ENCODE measurements at places on chromosomes 6 and 20.
A peak's percentile ranks its signal among the peaks of the same experiment; 100 is the strongest.

GRCh38 chr6:37589198-37589597, 89.5 kb upstream of the CCDC167 start:
- DNase-seq: no peak

GRCh38 chr6:56732517-56732916, 89.8 kb upstream of the DST start:
- no peak for DNase-seq

GRCh38 chr20:16581241-16581640, 8.0 kb upstream of the KIF16B start:
- no peak for DNase-seq

DNA sequence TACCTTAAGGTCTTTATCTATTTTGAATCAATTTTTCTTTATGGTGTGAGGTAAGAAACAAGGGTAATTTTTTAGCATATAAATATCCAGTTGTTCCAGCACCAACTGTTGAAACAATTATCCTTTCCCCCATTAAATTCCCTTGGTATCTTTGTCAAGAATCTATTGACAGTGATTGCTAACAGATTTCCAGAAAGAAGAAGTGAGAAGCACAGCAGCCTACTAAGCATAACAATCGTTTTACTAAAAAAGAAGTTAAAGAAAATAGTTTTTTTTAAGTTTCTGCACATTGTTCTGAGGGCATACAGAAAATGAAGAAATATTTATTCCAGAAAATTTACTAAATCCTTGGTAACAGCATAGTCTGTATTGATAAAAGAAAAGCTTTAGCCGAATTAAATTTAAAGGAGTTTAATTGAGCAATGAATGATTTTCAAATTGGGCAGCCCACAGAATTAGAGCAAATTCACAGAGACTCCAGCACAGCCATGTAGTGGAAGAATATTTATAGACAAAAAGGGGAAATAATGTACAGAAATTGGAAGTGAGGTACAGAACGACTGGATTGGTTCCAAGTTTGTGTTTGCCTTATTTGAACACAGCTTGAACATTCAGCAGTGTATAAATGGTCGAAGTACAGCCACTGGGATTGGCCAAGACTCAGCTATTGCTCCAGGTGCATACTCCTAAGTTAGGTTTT, 97.9 kb upstream of the UST start:
- DNase-seq: no peak

- DNase-seq: no peak
Measured at GRCh38 chr6:12621754-12622153, 94.8 kb upstream of the PHACTR1 start.

- no peak for DNase-seq
Measured at GRCh38 chr20:49787371-49788357, 25.0 kb upstream of the SLC9A8 start.

- DNase-seq: peak; percentile 22
Measured at GRCh38 chr6:107668743-107669474, 155.2 kb downstream of the SCML4 start.

GRCh38 chr20:58708246-58708931, 15.8 kb downstream of the NPEPL1 start:
- DNase-seq: no peak

GRCh38 chr20:11906626-11907480, 10.8 kb upstream of the BTBD3 start:
- DNase-seq: no peak

DNA sequence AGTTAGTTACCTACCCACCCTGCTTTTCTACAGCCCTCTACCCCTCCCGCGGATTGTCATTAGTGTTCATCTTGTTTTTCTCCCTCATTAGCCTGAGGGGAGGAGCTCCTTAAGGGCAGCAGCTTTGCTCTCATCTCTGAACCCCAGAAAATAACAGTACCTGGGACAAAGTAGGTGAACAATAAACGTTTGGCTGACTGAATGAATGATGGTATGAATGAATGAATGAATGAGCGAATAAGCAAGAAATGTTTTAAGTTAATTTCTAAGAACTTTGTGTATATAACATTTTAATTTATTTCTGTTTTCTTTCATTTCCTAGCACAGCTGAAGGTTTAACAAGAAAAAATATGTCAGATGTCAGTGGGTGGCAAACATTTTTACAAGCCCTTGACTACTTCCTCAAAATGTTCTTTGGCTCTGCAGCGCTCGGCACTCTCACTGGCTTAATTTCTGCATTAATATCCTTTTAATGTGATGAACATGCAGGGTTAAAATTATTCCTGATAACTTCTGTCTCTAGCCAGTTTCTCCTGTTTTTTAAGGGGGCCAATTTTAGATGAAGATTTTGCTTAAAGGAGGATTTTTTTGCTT, 50.1 kb downstream of the SLC9A8 start:
- no peak for DNase-seq

DNA sequence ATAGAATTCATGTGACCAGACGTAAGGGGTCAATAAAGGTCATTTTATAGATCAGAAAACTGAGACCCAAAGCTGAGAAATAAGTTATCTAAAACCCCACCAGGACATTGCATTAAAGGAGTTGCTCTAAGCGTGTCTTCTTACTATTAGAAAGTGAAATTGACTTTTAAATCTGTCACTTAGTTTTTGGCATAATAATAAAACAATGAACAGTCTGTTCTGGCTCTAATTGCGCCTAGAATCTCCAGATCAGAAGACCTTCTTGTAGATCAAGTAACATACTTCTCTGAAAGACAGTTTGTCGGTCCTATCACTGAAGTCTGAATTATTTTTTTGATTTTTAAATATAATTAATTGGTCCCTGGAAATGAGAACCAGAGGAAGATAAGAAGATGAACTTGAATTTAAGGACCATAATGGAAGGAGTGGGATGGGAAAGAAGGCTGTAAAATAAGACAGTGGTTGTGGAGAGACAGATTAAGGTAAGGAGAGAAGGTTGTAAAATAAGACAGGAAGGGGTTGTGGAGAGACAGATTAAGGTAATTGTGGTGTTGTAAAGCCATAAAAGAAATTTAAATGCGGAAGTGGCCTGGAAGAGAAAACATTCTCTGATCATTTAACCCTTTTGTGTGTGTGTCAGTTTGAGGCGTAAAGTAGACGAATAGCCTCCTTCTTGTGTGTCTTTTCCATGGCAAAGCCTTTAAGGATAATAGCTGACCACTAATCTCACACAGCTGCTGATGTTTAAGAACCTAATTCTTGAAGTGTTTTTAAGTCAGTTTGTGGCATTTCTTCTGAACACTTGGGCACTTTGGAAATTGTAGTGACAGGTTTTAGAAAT, 20.1 kb downstream of the TOP1 start:
- DNase-seq: no peak

GRCh38 chr6:12653486-12653885, 63.1 kb upstream of the PHACTR1 start:
- DNase-seq: no peak

GRCh38 chr6:37391120-37391519, 37.3 kb downstream of the RNF8 start:
- DNase-seq: no peak

DNA sequence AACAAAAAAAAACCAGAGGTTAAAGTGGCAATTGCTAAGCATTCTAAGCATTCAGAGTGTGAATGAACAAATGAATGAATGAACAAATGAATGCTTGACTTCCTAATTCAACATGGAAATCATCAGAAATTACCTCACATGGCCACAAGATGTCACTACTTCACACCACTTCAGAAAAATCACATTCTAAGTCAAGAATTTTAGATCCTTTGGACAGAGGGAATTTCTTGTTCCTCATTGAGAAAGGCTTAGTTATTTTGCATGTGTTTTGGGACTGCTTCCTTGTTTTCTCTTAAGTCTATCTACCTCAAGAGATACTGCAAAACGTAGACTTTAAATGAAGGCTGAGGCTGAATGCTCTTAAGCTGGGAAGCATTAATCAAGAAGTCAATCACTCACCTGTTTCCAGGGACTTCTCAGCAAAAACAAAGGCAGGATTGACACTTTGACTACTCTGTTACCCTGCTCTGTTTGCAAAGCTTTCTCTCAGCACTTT, 120.2 kb downstream of the MBOAT1 start:
- no peak for DNase-seq

- no peak for DNase-seq
Measured at GRCh38 chr6:31171931-31172905, 1.7 kb upstream of the POU5F1 start.

DNA sequence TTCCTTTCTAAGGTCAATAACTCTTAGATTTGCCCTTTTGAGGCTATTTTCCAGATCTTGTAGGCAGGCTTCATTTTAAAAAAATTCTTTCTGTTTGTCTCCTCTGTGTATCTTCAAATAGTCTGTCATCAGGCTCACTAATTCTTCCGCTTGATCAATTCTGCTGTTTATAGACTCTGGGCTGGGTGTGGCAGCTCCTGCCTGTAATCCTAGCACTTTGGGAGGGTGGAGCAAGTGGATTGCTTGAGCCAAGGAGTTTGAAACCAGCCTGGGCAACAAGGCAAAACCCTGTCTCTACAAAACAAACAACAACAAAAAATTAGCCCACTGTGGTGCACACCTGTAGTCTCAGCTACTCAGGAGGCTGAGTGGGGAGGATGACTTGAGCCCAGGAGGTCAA, 40.0 kb upstream of the SCP2D1 start:
- DNase-seq: no peak

DNA sequence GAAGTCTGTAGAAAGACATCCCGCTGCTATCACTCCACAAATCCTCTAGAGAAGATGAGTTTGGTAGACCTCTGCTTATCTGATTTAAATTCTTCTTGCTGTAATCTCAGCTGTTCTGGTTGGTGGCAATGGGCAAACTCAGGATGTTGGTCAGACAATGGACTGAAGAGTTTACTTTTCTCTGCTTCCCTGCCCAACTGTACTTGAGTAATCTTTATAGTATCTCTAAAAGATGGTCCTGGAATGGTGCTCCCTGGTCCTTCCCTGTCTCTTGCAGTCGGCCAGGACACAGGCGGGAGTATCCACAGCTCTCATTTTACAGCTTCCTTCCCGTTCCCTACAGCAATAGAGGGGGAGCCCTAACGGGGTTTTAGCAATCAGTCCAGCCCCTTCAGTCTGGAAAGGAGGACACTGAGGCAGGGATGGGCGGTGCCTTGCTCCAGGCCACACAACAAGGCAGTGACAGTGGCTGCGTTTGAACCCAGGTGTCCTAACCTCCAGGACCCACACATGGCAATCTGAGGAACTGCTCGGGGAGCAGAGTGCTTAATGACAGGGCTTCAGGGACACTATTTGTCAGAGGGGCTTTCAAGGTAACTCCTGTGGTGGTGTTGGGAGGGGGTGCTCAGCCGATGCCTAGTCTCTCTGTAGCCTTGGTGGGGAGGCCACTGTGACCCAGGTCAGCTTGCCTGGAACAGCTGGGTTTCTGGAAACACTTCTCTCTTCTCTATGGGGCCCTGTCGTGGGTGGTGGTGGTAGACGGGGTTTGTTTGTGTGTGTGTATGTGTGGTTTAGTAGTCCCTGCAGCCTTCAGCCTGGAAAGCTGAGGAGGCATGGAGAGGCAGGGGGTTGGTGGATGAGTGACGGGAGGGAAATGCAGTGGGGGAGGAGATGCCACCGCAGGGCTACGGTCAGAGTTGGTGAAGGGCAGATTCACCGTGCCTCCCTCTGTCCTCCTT, 9.5 kb upstream of the VEGFA start:
- no peak for DNase-seq

GRCh38 chr6:130776287-130776925, 50.8 kb upstream of the SMLR1 start:
- DNase-seq: no peak

- DNase-seq: no peak
Measured at GRCh38 chr6:144690666-144691065, 405.5 kb downstream of the UTRN start.

DNA sequence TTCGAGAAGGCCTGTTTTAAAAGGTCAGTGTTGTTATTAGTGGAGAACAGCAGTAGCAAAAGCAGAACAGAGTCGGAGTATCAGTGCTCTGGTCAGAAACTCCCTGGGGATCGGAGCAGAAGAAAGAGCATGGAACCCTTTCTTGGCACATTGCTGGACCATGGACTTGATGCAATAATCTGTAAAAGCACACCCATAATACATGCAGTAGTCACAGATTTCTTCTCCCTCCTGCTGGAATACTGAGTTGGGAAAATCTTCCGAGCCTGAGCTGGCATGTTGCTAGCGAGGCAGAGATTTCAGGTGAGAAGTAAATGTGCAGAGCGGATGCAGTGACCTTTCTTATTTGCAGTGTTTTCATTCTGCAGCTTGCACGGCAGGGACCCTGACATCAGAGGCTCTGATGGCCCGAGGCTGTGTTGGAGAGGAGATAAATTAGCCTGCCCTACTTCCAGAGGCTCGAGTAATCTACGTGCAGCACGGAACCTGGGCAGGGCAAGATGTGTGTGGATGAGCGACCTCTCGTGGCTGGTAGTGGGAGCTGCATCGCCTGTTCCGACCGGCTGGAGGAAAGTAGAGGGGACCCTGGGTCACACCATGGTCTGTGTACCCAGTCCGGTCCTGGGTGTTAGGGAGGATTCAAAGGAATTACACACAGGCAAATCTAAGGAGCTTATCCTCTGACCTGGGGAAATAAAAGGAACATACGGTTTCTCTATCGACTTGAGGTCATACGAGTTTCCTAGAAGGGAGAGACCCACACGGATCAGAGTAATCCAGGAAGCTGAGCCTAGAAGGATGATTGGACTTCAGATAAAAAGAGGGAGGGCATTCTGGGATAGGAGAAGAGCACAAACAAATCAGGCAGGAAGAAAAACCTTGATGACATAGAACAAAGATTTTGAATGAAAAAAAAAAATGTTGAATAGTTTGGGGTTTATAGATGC, 137.0 kb upstream of the STMND1 start:
- peak; percentile 62 for DNase-seq

DNA sequence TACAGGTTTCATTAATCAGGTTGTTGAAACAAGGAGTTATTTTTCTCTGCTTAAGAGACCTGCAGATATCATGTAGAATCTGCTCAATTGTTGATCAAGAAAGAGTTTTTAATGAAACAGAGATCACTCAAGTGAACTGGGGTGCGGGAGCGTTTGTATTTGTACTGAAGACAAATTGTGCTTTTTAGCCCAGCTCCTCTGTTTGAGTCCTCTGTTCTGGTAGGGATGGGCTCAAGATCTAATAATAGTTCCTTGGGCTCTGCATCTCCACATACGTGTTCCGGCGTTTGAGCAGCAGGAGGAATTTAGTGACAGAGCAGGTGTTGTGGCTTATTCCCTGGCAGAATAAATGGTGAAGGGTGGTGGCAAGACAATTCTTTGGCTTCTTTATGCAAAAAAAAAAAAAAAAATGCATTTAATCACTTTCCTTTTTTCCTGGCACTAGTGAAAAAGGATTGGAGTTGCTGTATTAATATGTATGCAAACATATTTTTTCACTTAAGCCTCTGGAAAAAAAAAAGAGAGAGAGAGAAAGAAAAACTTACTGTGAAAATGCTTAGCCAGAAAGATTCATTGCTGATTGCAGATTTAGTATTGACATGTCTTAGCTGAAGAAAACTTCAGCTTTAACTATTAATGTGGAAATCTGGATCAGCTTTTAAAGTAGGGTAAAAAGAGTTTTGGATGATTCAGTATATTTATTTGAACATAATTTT, 4.0 kb downstream of the CITED2 start:
- DNase-seq: no peak

GRCh38 chr6:36698196-36698595, 570 bp downstream of the RAB44 start:
- no peak for DNase-seq

- DNase-seq: no peak
Measured at GRCh38 chr6:6538261-6538660, 50.3 kb upstream of the LY86 start.

All from stimulated activated CD4-positive, alpha-beta T cell treated with anti-CD3 and anti-CD28 coated beads, Interleukin-12 subunit alpha, Interleukin-12 subunit beta, amount 100 ng/mL, for 24 hours (primary cell).